ENCODE measurements at places on chromosomes 13 and 19.

GRCh38 chr13:25686831-25687470, 315.2 kb downstream of the ATP8A2 start:
- DNase-seq: peak; percentile 93

- no peak for DNase-seq
These were observed 122.5 kb downstream of the TDRD3 start for GRCh38 chr13:60519496-60519895.

DNA sequence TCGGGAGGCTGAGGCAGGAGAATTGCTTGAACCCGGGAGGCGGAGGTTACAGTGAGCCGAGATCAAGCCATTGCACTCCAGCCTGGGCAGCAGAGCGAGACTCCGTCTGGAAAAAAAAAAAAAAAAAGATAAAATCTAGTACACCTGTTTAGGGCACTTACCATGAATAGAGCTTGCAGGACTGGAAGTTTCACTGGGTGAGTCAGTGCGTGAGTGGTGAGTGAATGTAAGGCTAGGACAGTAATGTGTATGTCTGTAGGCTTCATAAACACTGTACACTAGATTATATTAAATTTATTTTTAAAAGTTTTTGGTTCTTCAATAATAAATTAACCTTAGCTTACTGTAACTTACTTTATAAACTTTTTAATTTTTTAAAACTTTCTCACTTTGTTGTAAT, 22.9 kb downstream of the PPP5C start:
- no peak for DNase-seq

DNA sequence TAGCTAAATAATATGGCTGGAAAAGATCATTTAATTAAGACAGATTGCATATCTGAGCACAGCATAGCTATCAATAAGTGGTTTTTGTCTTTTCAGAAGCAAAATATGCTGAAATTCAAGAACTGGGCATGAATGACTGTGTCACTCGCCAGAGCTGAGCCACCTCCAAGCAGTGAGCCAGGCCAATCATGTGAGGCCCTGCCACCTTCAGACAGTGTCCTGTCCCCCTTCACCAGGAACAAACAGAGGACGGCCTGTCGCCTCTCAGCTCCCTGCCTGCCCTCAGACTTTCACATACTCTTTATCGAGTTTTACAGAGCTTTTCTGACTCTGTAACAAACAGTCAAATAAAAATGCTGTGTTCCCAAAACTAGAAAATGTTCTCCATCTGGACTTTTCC, 171.0 kb upstream of the TSC22D1 start:
- no peak for DNase-seq

DNA sequence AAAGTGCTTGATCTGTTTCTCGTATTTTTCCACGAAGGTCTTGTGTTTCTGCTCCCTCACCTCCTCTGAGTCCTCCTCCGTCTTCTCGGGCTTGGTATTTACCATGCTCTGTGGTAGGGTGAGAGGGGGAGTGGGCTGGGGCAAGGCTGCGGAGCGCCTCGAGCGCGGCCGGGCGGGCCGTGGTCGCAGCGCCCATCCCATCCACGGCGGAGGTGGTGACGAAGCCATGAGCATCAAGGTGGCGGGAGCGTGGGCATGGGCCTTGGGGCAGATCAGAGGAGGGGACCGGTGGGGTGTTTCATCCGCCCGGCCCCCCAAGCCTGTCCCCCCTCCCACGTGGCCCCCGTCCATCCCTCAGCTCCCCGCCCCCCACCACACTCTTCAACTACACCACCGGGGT, 7.9 kb downstream of the CDC37 start:
- DNase-seq: no peak

GRCh38 chr13:30216111-30216510, 91.2 kb downstream of the KATNAL1 start:
- no peak for DNase-seq

All from SHP77 treated with DMSO at 0.1 percent for 48 hours (cell line).